ENCODE measurements at places on chromosomes 5 and 9.

- DNase-seq: no peak
Measured at GRCh38 chr5:55569513-55569865, 34.7 kb upstream of the PLPP1 start.

DNA sequence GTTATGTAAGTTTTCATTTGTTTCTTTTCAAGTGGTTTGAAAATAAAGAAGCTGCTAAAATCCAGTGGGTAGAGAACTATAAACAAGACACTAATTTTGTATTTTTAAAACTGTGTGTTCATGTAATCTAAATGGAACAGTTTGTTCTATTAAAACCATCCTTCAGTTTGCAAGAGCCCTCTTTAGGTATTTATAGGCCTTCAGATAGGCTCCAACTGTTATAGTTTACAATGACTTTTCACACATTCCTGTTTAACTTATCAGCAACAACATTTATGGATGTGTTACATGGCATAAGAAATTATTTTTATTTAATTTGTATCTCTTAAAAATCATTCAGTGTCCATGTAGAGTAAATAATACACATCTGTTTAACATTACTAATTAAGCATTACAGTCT is 126.7 kb upstream of the SLCO6A1 start:
- no peak for DNase-seq

- no peak for DNase-seq
Measured at GRCh38 chr5:135395451-135395850, 3.6 kb downstream of the MACROH2A1 start.

DNA sequence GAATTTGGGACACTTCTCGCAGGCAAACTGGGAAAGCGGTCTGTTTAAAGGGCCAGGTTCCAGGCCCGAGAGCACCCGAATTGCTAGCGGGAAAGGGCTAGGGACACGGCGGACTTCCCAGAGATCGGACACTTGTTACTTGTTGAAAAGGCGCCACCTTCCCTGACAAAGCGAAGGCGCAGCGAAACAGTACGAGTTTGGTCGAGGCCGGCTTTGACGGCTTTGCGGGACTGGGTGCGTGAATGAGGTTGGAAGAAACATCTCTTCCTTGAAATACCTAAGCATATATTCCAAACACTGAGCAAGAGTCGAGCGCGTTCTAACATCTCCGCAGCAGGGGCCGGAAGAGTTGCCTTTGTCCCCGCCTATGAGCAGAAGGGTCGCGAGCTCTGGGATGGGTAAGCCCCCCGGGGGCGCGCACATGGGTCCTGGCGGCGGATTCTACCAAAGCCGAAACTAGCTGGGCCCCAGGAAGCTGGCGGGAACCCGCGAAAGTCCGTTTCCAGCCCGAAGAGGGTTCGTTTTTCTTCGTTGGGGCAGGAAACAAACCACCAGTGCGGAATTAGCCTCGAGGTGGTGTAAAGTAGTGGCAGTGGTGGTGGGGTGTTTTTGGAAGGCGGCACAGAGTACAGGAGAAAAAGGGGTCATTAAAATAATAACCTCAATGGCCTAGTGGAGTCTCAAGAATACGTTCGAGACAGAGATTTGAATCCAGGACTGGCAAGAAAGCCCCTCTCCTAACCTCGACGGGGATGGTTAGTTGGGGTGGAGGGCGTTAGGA is 1.5 kb downstream of the GDNF start:
- DNase-seq: no peak

Data from activated CD8-positive, alpha-beta memory T cell treated with anti-CD3 and anti-CD28 coated beads, Interleukin-2, amount 50 U/mL, for 4 hours (primary cell).